ENCODE measurements at places on chromosomes 3 and 15.

DNA sequence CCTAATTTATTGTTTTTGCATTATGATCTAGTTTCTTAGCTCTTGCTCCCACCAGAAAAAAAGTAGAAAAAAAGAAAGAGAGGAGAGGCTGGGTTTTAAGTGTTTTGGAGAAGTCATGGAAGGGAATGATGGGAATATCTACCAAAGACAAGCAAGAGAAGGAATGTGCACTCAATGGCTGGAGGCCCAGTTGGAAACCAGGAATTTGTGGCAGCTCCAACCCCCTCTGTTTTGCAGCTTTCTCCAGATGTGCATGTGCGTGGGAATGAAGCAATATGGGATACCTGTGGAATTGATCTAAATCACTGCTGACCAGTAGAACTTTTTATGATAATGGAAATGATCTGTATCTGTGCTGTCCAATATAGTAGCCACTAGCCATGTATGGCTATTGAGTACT, 27.1 kb downstream of the EIF2AK4 start:
- H3K27me3 ChIP-seq: no peaks in the 10 kb centered on the region
- H3K4me3 ChIP-seq: no peak overlapping the region

DNA sequence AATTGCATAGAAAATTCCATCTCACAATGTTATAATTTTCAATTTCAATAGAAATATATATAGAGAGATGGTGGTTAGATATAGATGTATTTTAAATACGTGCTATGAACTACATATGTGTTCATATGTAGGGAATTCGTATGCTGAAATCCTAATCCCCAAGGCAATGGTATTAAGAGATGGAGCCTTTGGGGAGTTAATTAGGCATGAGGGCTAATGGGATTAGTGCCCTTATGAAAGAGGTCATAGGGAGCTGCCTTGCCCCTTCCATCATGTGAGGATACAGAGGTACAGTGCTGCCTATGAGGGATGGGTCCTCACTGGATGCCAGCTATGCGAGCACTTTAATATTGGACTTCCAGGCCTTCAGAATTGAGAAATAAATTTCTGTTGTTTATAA, 79.6 kb upstream of the CCDC54 start:
- no peak for DNase-seq
- H3K4me1 ChIP-seq: no peaks in the 10 kb centered on the region
- no peaks in the 10 kb centered on the region for H3K36me3 ChIP-seq
- no peak overlapping the region for H3K4me3 ChIP-seq
- no peak overlapping the region for H3K27ac ChIP-seq

DNA sequence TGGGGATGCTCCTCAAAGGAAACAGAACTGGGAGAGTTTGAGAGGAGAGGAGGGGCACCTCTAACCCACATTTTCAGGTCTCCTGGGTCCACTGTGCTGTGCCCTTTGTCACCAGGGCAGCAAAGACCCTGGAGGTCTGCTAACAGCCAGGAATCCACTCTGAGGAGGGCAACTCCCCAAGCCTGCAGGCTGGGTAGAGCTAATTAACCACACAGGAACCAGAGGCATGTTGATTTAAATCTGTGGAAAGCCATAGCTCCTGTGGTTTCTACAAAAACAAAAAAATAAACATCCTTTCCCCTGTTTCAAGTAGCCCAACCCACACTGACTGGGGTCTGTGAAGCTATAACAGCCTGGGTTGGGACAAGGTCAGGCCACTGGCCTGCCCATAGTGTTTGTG, 2.2 kb upstream of the BSN start:
- H3K4me3 ChIP-seq: no peak overlapping the region
- H3K4me1 ChIP-seq: peaks cover 15% of the 10 kb centered on the region
- no peaks in the 10 kb centered on the region for H3K36me3 ChIP-seq
- H3K27ac ChIP-seq: no peak overlapping the region
- DNase-seq: no peak
- no peaks in the 10 kb centered on the region for H3K27me3 ChIP-seq

DNA sequence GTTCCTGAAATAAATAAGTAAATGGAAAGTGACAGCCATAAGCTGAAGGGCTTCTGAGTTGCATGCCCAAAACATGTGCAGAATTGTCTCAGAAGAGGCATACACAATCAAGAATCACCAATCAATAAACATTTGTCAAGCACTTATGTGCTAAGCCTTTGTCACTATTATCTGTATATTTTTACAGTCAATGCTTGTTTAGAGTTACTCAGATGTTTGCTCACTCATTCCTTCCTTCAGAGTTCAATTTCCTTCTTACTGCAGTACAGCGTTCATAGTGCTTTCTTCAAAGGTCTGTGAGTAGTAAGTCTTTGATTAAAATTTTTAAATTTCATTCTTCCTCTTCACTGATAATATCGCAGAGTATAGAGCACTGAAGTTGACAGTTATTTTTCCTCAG, 17.2 kb downstream of the FOXL2NB start:
- no peaks in the 10 kb centered on the region for H3K36me3 ChIP-seq
- no peak overlapping the region for H3K4me3 ChIP-seq
- H3K4me1 ChIP-seq: no peaks in the 10 kb centered on the region
- H3K27me3 ChIP-seq: peaks cover 29% of the 10 kb centered on the region
- no peak for DNase-seq
- H3K27ac ChIP-seq: no peak overlapping the region

GRCh38 chr3:67327582-67327981, 326.8 kb downstream of the SUCLG2 start:
- no peaks in the 10 kb centered on the region for H3K4me1 ChIP-seq
- H3K4me3 ChIP-seq: no peak overlapping the region
- H3K27ac ChIP-seq: no peak overlapping the region
- no peaks in the 10 kb centered on the region for H3K27me3 ChIP-seq
- no peaks in the 10 kb centered on the region for H3K36me3 ChIP-seq
- no peak for DNase-seq

- no peaks in the 10 kb centered on the region for H3K27me3 ChIP-seq
- no peak for DNase-seq
- H3K4me3 ChIP-seq: no peak overlapping the region
- H3K36me3 ChIP-seq: no peaks in the 10 kb centered on the region
- peaks cover 33% of the 10 kb centered on the region for H3K4me1 ChIP-seq
Measured at GRCh38 chr3:29416514-29416913, 135.6 kb downstream of the RBMS3 start.

GRCh38 chr3:106115557-106115956, 246.7 kb upstream of the CBLB start:
- no peak overlapping the region for H3K4me3 ChIP-seq
- DNase-seq: no peak
- no peaks in the 10 kb centered on the region for H3K4me1 ChIP-seq
- no peaks in the 10 kb centered on the region for H3K36me3 ChIP-seq
- H3K27ac ChIP-seq: no peak overlapping the region
- no peaks in the 10 kb centered on the region for H3K27me3 ChIP-seq

DNA sequence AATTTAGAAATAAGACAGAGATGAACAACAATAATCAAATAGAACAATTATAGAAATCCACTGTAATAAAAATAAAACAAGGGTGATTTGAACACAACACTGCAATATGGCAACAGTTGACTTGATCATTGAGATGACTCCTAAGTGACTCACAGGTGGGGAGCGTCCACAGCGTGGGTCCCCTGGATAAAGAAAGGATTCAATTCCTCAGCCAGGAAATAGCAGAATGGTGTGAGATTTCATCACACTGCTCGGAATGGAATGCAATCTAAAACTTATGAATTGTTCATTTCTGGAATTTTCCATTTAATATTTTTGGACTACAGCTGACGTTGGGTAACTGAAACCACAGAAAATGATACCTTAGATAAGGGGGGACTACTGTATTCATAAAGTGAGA, 82.0 kb downstream of the CNTN3 start:
- H3K27ac ChIP-seq: no peak overlapping the region
- H3K4me1 ChIP-seq: no peaks in the 10 kb centered on the region
- H3K27me3 ChIP-seq: no peaks in the 10 kb centered on the region
- no peak overlapping the region for H3K4me3 ChIP-seq
- no peaks in the 10 kb centered on the region for H3K36me3 ChIP-seq
- DNase-seq: peak; percentile 15

DNA sequence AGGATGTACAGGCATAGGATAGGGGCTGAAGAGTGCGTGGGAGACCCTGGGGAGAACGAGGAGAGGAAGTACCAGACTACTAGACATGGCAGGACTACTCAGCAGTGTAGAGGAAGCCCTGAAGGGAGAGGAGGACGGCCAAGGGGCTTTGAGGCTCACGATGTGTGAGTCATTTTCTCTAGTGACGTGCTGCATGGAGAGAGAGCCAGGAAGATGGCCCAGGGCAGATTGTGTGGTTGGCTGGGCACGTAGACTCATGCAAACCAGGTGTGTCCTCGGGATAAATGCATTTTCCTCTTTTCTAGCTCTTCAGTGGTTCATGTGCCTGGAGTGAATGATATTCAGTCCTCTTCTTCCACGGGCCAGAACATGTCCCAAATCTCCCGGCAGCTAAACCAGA, 115.0 kb upstream of the ABHD17C start:
- H3K4me3 ChIP-seq: no peak overlapping the region
- no peaks in the 10 kb centered on the region for H3K36me3 ChIP-seq
- H3K27ac ChIP-seq: no peak overlapping the region
- H3K27me3 ChIP-seq: no peaks in the 10 kb centered on the region
- no peaks in the 10 kb centered on the region for H3K4me1 ChIP-seq

- no peak overlapping the region for H3K4me3 ChIP-seq
- H3K27me3 ChIP-seq: no peaks in the 10 kb centered on the region
- no peak for DNase-seq
- no peaks in the 10 kb centered on the region for H3K36me3 ChIP-seq
- no peaks in the 10 kb centered on the region for H3K4me1 ChIP-seq
Measured at GRCh38 chr3:74673326-74673725, 58.9 kb upstream of the CNTN3 start.

- no peaks in the 10 kb centered on the region for H3K4me1 ChIP-seq
- no peaks in the 10 kb centered on the region for H3K36me3 ChIP-seq
- no peak for DNase-seq
- no peak overlapping the region for H3K4me3 ChIP-seq
- no peak overlapping the region for H3K27ac ChIP-seq
- no peaks in the 10 kb centered on the region for H3K27me3 ChIP-seq
Measured at GRCh38 chr3:80017369-80017768, 249.6 kb upstream of the ROBO1 start.

GRCh38 chr3:153595186-153595815, 433.3 kb downstream of the RAP2B start:
- H3K4me3 ChIP-seq: no peak overlapping the region
- peaks cover under 1% of the 10 kb centered on the region for H3K4me1 ChIP-seq
- DNase-seq: no peak
- no peaks in the 10 kb centered on the region for H3K27me3 ChIP-seq

DNA sequence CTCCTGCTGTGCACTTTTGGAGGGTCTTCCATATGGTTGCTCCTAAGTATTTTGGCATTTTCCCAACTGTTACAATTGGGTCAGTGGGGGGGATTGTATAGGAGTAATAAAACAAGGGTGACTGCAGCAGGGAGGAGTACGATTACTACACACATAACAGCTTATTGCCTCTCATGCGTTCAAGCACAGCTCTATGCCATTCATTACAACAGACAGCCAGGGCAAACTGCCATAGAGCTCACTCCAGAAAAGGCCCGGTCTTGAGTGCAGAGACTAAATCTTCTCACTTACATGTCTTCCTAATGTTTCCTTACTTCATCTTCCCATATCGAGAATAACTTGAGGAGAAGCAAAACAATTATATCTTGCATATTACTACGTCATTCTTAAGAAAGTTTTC, 1.4 kb upstream of the CHMP2B start:
- peak overlapping the region; percentile 97 for H3K27ac ChIP-seq
- H3K27me3 ChIP-seq: no peaks in the 10 kb centered on the region
- H3K36me3 ChIP-seq: no peaks in the 10 kb centered on the region
- no peak overlapping the region for H3K4me3 ChIP-seq
- H3K4me1 ChIP-seq: peaks cover 32% of the 10 kb centered on the region
- peak; percentile 17 for DNase-seq

DNA sequence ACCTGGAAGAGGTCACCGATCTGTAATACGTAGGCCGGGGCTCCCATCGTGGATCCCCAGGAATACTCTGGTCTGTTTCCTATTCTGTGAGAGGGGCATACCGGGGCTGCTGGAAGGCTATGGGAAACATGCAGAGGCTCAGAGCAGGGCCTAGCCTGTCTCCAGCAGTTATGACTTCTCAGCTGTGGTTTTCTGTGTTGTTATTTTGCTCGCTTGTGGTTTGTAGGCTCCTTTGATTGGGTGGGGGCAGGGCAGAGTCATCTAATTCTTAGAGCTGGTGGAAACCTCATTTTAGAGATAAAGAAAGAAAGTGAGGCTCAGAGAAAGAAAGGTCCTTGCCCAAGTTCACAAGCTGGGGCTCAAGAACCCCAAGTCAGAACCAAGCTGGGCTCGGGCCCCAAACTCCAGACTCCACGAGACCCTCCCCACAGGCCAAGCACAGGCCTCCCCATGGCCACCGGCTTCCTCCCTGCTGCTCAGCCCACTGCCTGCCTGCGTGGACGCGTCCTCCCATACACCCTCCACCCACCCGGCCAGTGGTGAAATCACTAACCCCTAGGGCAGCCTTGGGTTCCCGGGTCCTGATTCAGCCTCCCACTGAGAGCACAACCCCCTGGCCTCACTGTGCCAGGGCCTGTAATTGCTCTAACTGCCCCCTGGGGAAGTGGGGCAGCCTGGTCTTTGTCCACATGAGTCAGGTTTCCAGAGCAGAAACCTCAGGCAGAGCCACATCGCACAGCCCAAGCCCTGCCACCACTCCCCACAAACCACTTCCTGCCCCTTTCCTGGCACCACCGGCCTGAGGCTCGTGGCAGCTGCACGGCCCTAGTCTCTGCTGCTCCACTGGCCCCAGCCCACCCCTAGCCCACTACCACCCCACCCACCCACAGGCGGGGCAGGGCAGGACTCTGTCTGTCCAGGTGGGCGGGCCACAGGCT, 270.8 kb downstream of the UACA start:
- H3K4me3 ChIP-seq: no peak overlapping the region
- no peaks in the 10 kb centered on the region for H3K36me3 ChIP-seq
- H3K27me3 ChIP-seq: no peaks in the 10 kb centered on the region
- H3K4me1 ChIP-seq: no peaks in the 10 kb centered on the region
- DNase-seq: peak; percentile 39

GRCh38 chr3:144549166-144549565, 577.5 kb downstream of the DIPK2A start:
- H3K27me3 ChIP-seq: no peaks in the 10 kb centered on the region
- no peak for DNase-seq
- no peak overlapping the region for H3K27ac ChIP-seq
- H3K4me1 ChIP-seq: no peaks in the 10 kb centered on the region
- no peaks in the 10 kb centered on the region for H3K36me3 ChIP-seq
- H3K4me3 ChIP-seq: no peak overlapping the region

GRCh38 chr15:50137893-50138292, 18.9 kb upstream of the ATP8B4 start:
- H3K4me3 ChIP-seq: no peak overlapping the region
- H3K36me3 ChIP-seq: no peaks in the 10 kb centered on the region
- H3K27ac ChIP-seq: no peak overlapping the region
- no peaks in the 10 kb centered on the region for H3K27me3 ChIP-seq
